ENCODE measurements at places on chromosomes 4 and X.

GRCh38 chr4:142645475-142646108, 200.5 kb downstream of the INPP4B start:
- DNase-seq: no peak

- no peak for DNase-seq
Measured at GRCh38 chr4:174864031-174864430, 35.0 kb upstream of the GLRA3 start.

GRCh38 chrX:25599061-25599460, 539.1 kb upstream of the MAGEB18 start:
- DNase-seq: no peak

- no peak for DNase-seq
Measured at GRCh38 chr4:19657856-19658255, 593.8 kb upstream of the SLIT2 start.

- no peak for DNase-seq
Measured at GRCh38 chrX:1946974-1947373, 332.1 kb downstream of the ASMT start.

GRCh38 chr4:154422152-154422551, 69.4 kb downstream of the DCHS2 start:
- DNase-seq: no peak

DNA sequence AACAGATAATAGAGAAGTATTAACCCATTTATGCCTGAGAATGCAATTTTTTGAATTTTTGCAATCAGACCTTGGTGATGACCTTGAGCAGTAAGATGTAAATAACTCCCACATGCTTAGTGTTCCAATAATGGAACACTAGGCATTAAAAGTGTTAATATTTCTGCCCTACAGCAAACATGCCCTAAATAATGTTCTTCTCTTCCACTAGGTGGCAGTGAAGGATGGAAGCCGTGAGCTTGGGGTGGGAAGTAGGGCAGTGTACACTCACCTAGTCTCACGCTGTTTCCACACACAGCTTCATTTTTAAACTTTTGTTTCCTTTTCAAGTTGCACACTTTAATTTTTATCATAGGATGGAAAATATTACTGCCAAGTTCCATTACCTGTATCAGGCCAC, 613.1 kb upstream of the HS3ST1 start:
- no peak for DNase-seq

- DNase-seq: no peak
Measured at GRCh38 chrX:21944136-21944615, 3.7 kb downstream of the SMS start.

- peak; percentile 49 for DNase-seq
Measured at GRCh38 chr4:89024051-89024675, 32.8 kb downstream of the FAM13A start.

DNA sequence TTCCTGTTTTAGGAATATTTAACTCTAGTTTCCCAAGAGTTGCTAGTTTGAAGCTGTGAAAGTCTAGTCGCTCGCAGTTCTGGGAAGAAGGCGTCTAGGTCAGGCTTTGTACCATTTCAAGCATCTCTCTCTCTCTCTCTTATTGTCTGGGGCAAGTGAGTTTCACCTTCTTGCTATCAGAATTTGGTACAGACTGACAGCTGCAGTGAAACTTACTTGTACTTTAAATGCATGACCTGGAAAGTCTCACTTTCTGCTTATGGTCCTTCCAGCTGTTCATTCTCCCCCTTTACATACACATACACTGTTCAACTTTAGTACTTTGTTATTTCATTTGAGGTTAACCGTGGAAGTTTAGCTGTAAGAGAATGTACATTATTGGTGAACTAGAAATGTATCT, 4.4 kb downstream of the FRMPD4 start:
- DNase-seq: no peak

DNA sequence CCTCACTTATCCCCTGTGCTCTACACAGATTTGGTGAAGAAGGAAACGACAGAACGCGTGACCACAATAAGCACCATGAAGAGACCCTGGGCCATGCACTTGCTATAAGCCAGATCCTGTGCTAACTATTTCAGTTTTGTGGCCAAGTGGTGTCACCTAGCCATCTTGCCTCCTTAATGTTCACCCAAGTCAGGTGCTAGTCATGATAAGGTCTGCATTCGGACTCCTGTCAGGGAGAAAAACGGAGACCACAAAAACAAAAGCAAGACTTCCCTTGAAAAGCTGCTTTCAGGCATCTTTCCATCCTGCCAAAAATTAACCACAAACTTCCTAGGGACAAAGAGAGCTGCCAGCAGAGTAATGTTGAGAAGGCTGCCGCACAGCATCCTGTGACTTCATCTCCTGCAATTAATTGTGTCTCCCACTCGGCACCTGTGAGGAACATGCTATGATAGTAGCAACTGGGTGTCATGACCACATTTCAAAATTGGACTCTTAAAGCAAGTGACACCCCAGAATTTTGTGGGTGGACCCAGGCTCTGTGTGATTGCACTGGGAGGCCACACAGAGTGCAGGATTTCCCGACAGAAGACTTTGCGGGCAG, 8.8 kb upstream of the IDS start:
- no peak for DNase-seq

- no peak for DNase-seq
Measured at GRCh38 chr4:158656439-158656838, 15.2 kb downstream of the C4orf46 start.

DNA sequence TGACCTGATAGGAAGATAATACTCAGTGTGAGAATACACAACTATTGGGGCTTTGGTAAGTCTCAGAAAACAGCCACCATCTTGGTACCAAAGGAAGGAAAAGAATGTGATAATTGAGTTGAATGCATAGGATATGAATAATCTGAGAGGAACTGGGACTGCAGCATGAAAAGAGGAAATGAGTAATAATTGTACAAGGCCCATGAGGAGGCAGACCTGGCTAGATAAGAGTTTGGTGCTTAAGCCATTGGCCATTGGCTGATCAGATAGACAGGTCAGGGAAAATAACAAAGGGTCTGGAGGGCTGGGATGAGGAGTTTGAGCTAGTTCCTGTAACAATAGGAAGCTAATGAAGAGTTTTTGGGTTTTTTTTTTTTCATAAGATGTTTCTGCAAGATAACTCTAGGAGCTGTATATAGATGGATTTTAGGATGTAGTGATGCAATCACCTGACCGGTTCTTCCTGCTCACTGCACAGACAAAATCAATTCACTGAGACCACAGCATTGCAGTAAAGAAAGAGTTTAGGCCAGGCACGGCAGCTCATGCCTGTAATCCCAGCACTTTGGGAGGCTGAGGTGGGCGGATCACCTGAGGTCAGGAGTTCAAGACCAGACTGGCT, 5.3 kb upstream of the TRMT2B start:
- DNase-seq: no peak

GRCh38 chrX:39337451-39337850, 536.2 kb downstream of the MID1IP1 start:
- no peak for DNase-seq

- no peak for DNase-seq
Measured at GRCh38 chrX:40082447-40083119, 15.2 kb downstream of the BCOR start.

GRCh38 chr4:52312722-52313121, 261.6 kb downstream of the SPATA18 start:
- DNase-seq: no peak

GRCh38 chr4:83118869-83119268, 4.3 kb upstream of the PLAC8 start:
- DNase-seq: no peak

GRCh38 chrX:11655282-11656015, 10.3 kb downstream of the ARHGAP6 start:
- DNase-seq: no peak

DNA sequence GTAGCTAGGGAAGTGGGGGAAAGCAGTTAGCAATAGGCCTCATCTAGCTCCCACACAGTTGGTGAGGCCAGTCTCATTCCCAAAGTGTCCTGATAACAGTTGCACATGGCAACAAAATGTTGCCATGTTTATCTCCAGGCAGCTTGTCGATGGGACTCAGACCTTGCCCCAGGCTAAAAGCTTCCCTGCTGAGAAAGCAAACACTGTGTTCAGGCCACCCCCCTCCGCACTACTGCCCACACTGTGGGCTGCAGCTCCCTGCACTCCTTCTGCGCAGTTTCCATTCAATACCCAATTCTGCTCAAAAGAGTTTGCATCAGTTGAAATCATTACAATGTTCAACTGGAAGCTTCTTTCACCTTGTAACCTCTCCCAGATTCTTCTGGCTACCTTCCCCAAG, 287.8 kb upstream of the GK2 start:
- no peak for DNase-seq

GRCh38 chrX:124634363-124634762, 288.0 kb downstream of the SH2D1A start:
- no peak for DNase-seq

DNA sequence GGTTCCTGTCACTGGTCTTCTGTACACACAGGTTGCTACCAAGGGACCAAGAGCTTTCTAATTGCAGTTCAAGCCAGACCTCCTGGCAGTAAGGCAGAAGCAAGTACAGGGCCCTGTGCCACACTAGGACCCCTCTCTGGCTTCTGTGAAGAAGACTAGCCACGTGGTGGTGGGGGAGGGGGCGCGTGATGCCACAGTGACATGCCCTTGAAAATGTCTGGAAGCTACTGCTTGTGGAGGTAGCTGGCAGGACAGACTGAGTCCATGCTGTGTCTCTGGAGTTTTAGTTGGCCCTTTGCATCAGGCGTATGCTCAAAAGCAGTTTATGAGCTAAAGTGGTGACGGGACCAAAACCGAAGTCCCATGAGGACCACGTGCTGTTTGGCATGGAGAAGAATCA, 50.9 kb downstream of the RTL5 start:
- DNase-seq: no peak

DNA sequence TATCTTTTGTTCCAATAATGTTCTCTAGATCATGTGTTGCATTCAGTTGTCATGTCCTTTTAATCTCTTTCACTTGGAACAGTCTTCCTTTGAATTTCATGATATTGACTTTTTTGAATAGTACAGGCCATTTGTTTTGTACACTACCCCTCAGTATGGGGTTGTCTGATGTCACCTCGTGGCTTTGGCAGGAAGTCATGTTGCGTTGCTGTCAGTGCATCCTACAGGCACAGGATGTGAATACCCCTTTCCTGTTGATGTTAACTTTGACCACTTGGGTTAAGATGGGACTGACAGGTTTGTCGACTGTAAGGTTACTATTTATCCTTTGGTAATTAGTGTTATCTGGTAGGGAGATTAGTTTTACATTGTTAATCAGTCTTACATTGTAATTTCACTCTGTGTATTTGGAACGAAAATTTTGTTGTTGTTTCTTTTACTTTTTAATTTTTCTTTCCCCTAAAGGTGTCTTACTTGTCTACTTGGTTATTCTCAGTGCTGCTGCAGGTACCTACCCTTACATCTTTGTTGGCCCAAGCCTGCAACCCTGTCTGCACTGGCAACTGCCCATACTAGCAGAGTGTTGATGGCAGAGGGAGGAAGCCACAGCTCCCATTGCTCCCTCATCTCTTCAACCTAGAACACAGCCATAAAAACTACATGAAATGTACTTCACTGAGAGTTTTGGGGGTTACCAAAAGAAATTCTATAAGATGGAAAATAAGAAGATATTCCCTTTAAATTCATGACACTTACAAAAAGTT, 14.7 kb upstream of the ATP8A1 start:
- no peak for DNase-seq

GRCh38 chrX:118062817-118063615, 53.6 kb downstream of the KLHL13 start:
- no peak for DNase-seq

DNA sequence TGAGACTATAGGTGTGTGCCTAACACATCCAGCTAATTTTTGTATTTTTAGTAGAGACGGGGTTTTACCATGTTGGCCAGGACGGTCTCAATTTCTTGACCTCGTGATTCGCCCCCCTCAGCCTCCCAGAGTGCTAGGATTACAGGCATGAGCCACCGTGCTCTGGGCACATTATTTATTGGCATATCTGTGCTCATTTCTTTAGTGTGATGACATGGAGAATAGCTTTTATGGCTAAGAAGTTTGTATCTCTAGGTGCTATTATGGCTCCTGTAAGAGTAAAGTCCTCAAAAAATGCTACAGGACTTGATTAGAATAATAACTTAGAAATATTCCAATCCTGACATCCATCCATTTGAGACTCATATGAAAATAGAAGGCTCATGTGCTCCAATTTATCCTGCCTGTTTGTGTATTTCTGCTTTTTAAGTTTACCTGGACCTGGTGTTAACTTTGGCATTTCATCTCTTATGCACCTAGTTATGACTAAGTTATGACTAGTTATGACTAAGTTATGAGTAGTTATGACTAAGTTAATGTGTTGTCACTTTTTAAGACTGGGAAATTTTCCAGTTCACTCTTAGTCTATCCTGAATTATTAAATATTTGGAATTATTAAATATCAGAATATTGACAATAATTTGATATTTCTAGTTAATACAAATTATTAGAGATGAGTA, 36.4 kb upstream of the UNC5C start:
- DNase-seq: no peak

DNA sequence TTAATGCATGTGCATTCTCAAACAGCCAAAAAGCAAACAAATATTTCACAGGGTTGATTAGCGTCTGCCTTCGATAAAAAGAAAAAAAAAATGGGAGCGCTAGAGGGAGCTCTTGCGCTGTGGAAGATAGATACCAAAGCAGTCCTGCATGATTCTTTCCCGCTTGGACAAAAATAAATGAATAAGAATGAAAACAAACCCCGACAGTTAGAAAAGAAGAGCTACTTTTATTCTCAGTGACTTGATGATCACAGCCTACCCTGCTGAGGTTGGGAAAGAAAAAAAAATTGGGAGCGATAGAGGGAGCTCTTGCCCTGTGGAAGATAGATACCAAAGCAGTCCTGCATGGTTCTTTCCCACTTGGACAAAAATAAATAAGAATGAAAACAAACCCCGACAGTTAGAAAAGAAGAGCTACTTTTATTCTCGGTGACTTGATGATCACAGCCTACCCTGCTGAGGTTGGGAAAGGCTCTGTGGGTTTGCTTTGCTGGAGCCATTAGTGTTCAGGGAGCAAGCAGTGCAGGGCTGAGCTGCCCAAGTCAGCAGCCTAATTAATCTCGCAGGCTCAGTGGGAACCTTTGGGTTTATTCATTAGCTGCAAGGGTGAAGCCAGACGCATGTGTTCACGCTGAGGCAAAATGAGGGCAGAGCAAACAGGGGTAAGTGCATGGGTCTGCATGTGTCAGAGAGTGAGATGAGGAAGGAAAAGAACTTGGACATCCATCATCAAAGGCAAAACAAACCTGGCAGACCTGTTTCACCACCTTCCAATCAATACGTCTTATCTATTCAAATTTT, 249.3 kb upstream of the PRKX start:
- DNase-seq: no peak

- no peak for DNase-seq
Measured at GRCh38 chr4:153322791-153323190, 21.7 kb upstream of the MND1 start.

Measured in activated CD4-positive, alpha-beta T cell treated with anti-CD3 and anti-CD28 coated beads for 24 hours (primary cell).